ENCODE measurements at places on chromosomes 5 and 9.
A peak's percentile ranks its signal among the peaks of the same experiment; 100 is the strongest.

DNA sequence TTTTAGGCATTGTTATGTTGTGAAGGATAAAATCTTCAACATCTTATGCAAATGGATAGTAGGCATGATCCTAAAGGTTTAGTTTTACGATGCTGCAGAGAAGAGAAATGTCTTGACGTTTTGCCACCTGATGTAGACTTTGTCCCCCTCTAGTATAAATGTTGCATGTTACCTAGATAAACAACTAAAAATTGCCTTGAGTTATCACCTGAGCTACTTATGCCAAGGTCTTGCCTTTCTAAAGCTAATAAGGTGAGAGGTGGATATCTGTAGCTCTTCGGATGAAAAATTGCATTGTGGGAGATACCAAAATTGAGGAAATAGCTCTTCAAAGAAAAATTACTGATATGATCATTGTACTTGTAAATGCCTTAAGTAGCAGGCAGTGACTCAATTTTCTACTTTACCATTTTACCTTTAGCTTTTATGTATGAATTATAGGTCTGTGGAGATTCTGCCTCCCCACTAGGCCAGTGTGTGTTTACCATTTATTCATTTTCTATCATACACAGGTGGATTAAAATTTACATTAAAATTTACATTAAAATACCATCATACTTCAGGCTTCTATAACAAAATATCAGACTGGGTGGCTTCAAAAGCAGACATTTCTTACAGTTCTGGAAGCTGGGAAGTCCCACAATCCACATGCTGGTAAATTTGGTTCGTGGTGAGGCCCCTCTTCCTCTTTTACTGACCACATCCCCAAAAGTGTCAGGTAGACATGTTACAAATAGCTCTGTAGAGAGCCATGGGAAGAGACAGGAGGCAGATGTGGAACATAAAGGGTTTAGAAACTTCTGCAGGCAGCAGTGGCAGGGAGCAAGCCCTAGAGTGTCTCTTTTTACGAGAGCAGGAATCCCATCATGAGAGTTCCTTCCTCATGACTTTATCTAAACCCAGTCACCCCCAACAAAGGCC is 100.7 kb upstream of the ERBIN start:
- DNase-seq, result no peak

DNA sequence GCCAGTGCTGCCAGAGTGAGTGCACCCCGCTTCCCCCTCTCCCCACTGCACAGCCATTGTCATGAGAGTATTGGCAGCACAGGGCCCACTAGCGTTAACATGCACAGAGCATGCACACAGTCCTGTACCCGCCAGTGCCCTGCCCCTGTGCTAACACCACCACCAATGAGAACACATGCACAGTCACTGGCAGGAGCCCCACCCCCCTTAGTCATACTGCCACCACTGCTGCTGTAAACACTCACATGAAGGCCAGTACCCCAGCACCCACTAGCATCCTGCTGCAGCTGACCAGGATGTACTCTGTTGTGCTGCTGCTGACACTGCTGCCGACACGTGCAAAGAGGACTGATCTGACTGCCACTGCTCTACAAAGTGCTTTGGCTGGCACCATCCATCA is 19.5 kb upstream of the RANBP6 start:
- DNase-seq, result no peak

GRCh38 chr5:158816011-158816696 is 283.6 kb downstream of the EBF1 start:
- no peak for DNase-seq

- no peak for DNase-seq
Measured at GRCh38 chr9:134565316-134565915, 76.2 kb upstream of the COL5A1 start.

DNA sequence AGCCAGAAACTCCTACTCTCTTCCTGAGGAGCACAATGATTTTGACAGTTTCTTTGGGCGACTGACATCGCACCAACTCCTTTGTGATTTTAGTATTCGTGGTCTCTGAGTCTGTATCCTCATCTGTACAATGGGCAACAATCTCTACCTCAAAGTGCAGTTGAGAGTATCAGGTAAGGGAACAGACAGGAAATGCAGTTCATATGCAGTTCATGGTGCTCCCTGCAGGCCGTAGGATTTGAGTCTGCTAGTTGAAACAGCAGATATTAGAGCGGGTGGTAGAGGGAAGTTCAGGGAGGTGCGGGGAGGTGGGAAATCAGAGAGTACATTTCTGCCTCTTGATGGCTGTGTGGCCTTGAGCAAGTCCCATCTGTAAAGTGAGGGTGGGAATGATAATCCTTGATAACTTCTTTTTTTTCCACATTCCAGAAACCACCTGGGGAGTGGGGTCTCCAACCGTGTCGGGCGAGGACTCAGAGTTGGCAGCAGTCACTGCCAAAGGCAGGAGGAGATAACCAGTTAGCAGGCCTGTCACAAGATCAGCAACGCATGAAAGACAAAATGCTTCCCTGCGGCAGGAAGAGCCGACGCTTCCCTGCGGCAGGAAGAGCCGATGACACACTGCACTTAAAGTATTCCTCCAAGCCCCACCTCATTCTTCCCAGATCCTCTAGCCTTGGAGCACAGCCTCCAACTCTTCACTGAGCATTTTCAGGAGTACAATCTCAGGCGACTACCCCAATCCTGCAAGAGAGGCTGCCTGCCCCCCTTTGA is 6.0 kb upstream of the NEK6 start:
- no peak for DNase-seq

DNA sequence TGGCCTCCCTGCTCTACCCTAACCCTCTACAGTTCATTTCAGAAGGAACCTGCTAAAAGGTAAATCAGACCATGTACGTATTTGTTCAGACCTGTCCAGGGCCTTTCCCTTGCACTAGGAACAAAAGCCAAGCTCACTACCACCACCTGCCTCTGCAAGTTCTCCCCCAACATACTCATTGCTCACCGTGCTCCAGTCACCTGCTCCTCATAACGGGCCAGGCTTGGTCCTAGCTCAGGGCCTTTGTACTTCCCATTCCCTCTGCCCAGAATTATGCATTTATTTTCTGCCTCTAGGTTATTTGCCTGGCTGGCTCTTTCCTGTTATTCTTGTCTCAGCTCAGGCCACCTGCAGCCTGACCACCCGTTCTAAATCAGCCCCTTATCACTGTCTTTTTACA is 4.8 kb upstream of the FGF1 start:
- DNase-seq, result no peak

DNA sequence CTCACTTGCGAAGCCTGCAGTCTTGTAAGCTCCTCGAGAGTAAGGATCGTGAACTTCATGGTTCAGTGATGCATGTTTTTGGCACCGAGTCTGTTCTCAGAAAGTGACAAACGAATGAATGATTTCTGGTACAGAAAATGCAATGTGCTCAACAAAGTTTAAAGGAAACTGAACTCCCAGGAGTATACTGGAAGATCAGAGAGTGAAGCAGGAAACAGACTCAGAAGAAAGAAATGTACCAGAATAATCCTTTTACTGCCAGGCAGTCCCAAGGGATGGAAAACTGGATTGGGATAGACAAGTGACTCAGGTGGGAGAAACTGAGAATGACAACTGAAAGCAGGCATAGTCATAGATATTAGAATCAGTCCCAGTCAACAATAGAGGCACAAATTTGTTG is 420.6 kb downstream of the CTNND2 start:
- no peak for DNase-seq

- DNase-seq, result no peak
Measured at GRCh38 chr5:129465776-129466344, 5.8 kb downstream of the ADAMTS19 start.

DNA sequence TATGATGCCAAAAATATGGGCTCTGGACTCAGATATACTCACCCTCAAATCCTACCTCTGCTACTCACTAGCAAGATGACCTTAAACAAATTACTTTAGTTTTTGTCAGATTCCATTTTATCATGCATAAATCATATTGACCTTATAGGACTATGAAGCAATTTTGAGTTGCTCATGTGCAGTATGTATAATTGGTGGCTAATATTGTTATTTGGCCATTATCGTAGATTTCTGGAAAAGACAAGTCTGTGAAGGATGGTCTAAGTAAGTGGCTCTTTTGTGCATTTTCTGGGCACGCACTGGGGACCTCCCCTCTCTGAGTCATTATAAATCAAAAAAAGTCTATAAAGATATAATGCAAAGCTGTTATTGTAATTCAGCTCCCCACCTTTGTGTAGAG is 393.0 kb downstream of the FGF10 start:
- no peak for DNase-seq

DNA sequence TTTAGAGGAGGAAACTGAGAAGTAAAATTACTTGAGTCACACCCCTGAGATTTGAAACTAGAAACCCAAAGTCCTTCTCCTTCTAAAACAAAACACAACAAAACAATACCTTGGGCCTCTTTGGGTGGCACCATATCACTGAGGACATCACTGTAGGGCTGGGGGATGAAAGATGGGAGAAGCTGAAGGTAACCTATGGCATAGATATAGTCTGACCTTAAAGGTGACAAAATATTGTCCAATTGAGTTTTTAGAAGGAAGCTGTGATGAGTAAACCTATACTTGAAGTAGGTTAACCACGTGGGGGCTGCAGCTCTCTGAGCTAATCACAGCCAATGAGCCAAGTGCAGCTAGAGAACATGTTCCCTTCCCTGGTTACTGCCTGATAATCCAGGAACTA is 167.4 kb upstream of the CD180 start:
- DNase-seq, result no peak

DNA sequence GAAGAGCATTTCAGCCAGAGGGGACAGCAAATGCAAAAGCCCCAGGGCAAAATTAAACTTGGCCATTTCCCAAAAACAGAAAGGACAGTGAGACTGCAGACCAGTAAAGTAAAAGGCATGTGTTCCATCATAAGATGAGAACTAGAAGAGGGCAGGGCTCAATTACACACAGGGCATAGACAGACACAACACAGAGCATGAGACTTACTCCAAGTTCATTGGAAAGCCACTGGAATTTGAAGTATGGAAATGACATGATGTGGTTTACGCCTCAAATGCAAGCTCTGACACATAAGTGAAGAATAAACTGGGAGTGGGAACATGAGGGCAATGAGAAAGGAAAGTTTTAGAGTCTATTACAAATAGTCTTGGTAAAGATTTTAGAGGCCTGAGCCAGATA is 446.6 kb upstream of the GRIA1 start:
- no peak for DNase-seq

GRCh38 chr5:112210430-112211005 is 208.6 kb downstream of the EPB41L4A start:
- DNase-seq, result peak; percentile 40

DNA sequence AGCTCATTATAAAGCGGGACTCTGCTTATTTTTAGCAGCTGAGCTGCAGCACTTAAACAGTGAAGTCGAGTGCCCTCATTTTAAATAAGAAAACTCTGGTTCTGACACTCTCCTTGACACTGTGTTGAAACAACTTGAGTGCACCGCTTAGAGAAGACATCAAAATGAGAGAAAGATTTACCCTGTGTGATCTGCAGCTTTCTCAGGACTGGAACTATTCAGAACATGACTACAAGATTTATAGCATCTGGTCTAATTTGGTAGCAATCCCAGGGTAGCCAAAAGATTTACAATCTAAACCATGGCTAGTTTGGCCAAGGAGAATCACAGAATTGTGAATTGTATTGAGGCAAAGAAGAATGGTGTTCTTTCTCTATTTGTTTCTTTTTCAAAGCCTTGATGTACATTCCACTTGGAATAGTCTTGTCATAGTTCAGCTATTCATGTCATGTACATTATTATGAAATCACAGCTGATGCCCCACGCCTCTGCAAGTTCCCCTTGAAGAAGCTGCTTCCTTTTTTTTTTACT is 38.7 kb downstream of the PLEKHG4B start:
- DNase-seq, result no peak

- peak; percentile 46 for DNase-seq
Measured at GRCh38 chr5:21919414-21920022, 933.6 kb downstream of the CDH12 start.

GRCh38 chr5:139342423-139342723 is 719 bp downstream of the PAIP2 start:
- DNase-seq, result no peak

DNA sequence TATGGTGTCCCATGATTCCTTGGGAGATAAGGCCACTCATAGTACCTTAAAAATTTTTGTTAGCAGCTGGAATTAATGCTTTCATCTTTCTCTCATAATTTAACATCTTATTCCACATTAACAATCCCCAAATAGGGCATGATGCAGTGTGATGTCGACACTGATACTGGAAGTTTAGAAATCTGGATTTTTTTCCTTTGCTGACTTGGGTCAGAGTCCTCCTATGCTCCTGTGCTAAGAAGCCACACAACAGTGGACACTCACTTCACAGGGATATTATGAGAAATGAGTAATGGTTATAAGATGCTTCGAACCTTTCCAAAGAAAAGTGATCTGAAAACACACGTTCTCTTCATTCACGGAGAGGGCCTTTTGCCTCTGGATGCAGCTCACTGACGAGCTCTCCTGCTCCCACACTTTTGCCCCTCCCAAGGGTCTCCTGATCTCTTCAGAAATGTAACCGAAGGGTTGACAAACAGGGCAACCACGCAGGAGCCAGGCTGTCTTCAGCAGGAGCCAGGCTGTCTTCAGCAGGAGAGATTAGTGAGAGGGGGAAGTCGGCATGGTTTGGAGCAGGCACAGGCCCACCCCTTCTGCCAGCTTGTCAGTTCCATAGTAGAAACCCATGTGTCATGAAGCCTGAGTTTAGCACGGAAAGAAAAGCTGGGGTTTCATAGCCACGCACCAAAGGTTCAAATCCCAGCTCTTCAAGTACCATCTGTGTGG is 247.8 kb downstream of the AOPEP start:
- DNase-seq, result no peak

GRCh38 chr5:120538149-120538548 is 74.0 kb downstream of the PRR16 start:
- DNase-seq, result no peak

GRCh38 chr9:8703904-8704303 is 904.3 kb upstream of the DMAC1 start:
- DNase-seq, result no peak

GRCh38 chr5:54997081-54997480 is 11.7 kb upstream of the ESM1 start:
- DNase-seq, result no peak

Measured in HEK293T (cell line).